ENCODE measurements at places on chromosomes 3 and 15. TPM values are rescaled to one million over a fixed set of nuclear protein-coding genes. Genes with fewer than 3 reads are reported as not detected.

Gene CLDN1
- total RNA-seq: 9.0 TPM

Gene TGM5
- not detected for total RNA-seq

- peaks cover 23% of the 10 kb centered on the region for H3K4me1 ChIP-seq
- no peaks in the 10 kb centered on the region for H3K36me3 ChIP-seq
- no peak for DNase-seq
- H3K27ac ChIP-seq: no peak overlapping the region
Observed at GRCh38 chr15:88646951-88647350, 8.1 kb downstream of the ISG20 start.

DNA sequence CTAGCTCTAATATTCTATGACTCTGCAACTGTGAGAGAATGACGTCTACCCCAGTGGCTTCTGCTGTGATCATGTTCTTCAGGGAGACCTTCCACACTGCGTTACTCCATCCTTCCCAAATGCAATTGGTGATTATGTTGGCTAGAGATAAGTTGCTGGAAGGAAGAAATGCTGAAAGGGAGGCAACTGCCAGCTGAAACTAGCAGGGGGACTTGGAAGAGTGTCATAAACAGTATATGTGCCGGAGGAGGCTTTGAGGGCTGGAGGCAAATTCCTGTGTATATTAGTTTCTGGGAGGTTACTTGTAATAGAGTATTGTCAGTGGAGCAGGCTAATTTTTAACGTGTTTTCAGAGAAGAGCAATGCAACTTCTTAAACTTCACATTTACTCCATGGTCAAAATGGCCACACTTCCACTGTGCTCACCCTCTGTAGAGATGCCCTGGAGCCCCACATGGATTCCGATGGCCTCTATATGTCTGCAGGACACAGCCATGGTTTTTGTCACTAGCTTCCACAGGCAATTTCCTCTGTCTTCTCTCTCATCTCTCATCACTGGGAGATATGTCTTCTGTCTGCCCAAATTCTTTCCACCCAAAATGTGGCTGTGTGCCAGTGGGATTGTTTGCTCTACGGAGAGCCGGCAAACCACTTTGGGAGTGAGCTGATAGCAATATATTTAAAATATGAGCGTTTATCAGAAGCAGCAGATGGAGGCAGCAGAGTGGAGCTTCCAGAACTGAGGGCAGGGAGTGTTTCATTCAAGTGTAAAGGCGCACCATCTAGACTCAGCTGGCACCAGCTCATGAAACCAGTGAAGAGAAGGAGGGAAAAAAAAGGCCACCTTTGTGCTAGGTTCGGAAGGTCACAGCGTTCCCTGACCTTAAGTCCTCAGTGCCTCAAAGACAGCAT is 13.3 kb upstream of the CD47 start:
- no peaks in the 10 kb centered on the region for H3K36me3 ChIP-seq
- no peak overlapping the region for H3K27ac ChIP-seq
- H3K27me3 ChIP-seq: no peaks in the 10 kb centered on the region
- H3K4me3 ChIP-seq: no peak overlapping the region
- DNase-seq: no peak
- H3K4me1 ChIP-seq: no peaks in the 10 kb centered on the region

DNA sequence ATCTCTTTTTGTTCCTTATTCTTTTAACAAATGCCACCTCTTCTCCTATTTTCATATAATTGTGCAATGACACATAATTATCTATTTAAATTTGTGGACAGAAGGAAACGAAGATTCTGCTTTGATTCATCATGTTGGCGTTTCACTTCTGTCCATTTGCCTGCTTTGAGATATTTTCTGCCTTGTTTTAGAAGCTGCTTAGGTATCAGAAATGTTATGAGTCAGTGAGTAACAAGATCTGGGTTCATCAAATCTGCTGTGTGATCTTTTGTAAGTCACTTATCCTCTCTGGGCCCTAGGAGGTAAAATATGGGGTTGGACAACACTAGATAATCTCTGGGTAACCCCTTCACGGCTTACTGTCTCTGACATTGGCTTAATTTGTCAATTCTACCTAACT is 7.3 kb upstream of the MINDY4B start:
- H3K4me1 ChIP-seq: no peaks in the 10 kb centered on the region
- DNase-seq: no peak
- H3K4me3 ChIP-seq: no peak overlapping the region
- H3K27me3 ChIP-seq: no peaks in the 10 kb centered on the region
- no peak overlapping the region for H3K27ac ChIP-seq
- H3K36me3 ChIP-seq: no peaks in the 10 kb centered on the region
